ENCODE measurements at places on chromosomes 7 and 10.
A peak's percentile ranks its signal among the peaks of the same experiment; 100 is the strongest.

GRCh38 chr7:75850235-75850634 is 28.6 kb upstream of the RHBDD2 start:
- no peak for DNase-seq

GRCh38 chr10:109835257-109835656 is 88.1 kb downstream of the XPNPEP1 start:
- DNase-seq, result no peak

DNA sequence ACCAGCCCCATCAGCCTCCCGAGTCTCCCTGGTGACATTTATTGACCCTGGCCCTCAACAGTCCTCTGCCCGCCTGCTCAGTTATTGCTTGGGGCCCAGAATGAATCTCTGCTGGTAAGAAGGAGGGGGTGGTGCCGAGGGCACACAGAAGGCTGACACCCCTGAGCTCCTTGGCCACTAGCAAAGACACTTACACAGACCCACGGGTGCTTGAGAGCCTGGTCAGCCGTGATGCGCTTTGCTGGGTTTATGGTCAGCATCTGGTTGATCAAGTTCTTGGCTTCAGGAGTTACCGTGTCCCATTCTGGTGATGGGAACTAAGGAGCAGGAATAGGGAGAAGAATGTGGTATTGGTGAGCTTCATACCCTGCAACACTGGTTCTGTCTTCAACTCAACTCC is 27.3 kb downstream of the CAMK2G start:
- no peak for DNase-seq

DNA sequence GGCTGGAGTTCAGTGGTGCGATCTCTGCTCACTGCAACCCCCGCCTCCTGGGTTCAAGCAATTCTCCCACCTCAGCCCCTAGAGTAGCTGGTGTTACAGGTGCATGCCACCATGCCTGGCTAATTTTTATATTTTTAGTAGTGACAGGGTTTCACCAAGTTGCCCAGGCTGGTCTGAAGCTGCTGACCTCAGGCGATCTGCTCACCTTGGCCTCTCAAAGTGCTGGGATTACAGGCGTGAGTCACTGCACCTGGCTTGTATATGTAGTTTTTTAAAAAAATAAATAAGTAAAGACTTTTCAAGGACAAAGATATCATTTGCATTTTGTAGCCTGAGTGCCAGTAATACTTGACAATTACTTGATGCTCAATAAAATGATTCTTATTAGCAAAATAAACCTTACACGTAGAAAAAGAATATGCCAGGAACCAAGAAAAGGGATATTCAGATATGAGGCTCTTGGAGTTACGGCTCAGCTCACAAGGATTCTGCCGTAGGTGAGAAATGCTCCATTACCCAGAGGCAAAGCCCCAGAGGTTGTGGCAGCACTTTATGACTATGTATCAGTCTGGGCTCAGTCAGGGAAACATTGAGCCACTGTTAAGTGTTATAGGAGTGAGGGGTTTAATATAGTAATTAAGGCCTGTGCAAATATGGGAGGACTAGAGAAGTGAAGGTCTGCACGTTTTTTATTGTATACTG is 98.5 kb downstream of the TPST1 start:
- DNase-seq, result no peak

GRCh38 chr7:110442381-110442837 is 648.5 kb upstream of the LRRN3 start:
- no peak for DNase-seq

DNA sequence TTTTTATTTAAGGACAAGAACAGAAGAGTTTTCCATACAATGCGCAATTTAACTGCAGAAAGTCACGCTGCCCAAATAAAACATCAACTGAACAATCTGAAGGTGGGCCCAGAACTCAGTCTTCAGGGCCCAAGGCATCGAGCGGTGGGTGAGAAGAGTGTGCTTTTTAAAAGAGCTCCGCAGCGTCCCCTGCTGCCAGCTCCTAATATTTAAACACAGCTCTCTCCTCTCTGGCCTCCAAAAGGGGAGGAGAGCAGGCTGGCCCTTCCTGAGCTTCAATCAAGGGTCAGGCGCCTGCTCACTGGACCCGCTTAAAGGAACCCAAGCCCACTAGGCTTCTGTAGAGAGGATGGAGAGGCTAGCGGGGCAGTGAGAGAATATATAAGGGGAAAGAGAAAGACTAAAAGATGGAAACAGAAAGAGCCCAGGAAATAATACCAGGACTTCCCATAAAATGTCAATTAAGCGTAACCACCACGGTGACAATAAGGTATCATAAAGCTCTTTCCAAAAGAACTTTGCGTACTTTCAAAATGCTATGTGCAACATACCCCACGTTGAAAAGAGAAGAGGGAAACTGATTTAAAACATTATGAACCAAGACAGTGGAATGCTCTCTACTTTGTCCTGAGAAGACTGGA is 2.8 kb downstream of the FAM53B start:
- peak; percentile 49 for DNase-seq

- DNase-seq, result no peak
Measured at GRCh38 chr10:38038107-38038931, 27.8 kb downstream of the ZNF33A start.

- DNase-seq, result no peak
Measured at GRCh38 chr7:4058158-4058557, 623.9 kb upstream of the FOXK1 start.

- DNase-seq, result no peak
Measured at GRCh38 chr10:32971536-32972091, 13.6 kb upstream of the ITGB1 start.

DNA sequence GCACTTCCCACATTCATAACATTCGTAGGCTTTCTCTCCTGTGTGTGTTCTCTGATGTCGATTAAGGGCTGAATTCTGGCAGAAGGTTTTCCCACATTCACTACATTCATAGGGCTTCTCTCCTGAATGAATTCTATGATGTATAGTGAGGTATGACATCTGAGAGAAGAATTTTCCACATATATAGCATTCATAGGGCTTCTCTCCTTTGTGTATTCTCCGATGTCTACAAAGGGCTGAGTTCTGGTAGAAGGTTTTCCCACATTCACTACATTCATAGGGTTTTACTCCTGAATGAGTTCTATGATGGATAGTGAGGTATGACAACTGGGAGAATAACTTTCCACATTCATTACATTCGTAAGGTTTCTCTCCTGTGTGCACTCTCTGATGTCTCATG is 15.6 kb downstream of the ZNF12 start:
- DNase-seq, result no peak

- DNase-seq, result no peak
Measured at GRCh38 chr7:112157072-112157471, 49.1 kb downstream of the DOCK4 start.

GRCh38 chr7:1085910-1086421 is 1.9 kb upstream of the GPER1 start:
- DNase-seq, result no peak

GRCh38 chr7:104124469-104124868 is 83.3 kb downstream of the ORC5 start:
- no peak for DNase-seq

- DNase-seq, result no peak
Measured at GRCh38 chr10:45095286-45095685, 94.6 kb downstream of the ZNF22 start.

GRCh38 chr10:105063796-105064195 is 422.7 kb downstream of the SORCS3 start:
- DNase-seq, result no peak

DNA sequence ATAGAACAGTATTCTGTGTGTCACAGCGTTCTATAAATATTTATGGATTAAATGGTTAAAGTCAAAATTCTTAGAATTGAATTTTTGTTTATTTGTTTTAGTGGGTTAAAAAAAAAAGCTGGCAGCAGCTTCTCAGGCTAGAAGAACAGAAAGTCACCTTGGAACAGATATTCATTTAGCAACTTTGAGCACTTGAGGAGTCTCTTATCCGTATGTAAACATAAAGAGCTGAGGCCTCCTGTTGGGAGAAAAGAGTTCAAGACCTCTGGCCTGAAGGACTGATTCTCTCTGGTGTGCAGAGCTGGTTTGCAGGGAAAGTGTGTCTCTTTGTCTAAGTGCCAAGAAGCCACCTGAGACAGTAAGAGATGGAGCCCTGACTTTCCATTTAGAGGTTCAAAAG is 109.9 kb downstream of the HERPUD2 start:
- no peak for DNase-seq

GRCh38 chr10:119859420-119860258 is 13.0 kb downstream of the MCMBP start:
- DNase-seq, result no peak

GRCh38 chr10:113680190-113681111 is 739 bp downstream of the CASP7 start:
- DNase-seq, result no peak

DNA sequence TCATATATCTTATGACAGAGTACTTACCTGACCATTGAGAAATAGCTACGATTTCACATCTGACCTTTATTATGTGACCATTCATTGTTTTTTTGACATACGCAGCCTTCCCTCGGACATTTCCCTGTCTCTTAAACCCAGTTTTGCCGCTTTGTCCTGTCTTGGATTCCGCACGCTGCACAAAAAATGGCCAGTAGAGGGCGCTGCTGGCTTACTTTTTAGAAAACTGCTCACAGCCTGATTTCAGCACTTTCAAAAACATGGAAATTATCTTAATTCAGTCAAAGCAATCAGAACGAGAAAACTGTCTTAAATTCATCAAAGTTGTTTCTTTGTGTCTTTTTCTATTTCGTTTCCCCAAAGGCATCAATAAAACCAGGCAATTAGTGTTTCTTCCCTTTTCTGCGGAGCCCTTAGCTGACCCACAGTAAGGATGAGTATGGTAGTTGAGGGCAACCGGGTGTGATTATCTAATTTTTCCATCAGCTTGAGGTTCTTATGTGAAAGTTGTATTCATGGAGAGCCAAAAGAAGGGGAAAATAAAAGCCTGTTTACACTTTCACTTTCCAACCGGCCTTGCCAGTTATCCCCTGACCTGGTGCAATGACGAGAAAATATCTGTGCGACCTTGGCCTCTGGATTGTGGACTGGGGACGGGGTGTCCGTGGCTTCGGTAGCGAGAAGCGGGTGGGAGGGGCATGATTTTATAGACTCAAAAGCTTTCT is 144.4 kb downstream of the DYNC1I1 start:
- DNase-seq, result peak; percentile 27

DNA sequence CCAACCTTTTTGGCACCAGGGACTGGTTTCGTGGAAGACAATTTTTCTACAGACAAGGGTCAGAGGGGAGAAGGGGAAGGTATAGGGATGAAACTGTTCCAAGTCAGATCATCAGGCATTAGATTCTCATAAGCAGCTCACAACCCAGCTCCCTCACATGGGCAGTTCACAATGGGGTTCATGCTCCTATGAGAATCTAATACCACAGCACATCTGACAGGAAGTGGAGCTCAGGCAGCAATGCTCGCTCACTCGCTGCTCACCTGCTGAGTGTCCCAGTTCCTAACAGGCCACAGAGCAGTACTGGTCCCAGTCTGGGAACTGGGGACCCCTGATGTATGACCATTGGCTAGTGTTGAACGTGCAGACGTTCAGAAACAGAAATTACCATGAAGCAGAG is 63.7 kb downstream of the ATE1 start:
- no peak for DNase-seq

- no peak for DNase-seq
Measured at GRCh38 chr7:26153241-26153822, 1.3 kb downstream of the NFE2L3 start.

DNA sequence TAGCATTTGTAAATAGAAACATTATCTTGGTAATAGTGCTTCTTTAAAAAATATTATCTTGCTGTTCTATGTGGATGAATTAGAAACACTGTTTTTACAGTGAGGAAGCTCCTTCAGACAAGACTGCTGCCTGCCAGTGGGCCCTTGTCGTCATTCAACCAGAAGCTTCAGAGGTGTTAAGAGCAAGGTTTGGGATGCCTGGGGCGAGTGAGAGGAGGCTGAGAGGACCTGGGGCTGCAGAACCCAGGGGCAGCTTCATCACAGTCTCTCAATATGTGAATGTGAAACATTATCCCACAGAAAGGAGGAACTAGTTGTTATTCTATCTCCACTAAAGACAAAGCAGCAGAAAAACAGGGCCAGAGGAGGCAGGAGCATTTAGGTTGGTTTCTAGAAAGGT is 8.1 kb downstream of the PLPP4 start:
- DNase-seq, result no peak

DNA sequence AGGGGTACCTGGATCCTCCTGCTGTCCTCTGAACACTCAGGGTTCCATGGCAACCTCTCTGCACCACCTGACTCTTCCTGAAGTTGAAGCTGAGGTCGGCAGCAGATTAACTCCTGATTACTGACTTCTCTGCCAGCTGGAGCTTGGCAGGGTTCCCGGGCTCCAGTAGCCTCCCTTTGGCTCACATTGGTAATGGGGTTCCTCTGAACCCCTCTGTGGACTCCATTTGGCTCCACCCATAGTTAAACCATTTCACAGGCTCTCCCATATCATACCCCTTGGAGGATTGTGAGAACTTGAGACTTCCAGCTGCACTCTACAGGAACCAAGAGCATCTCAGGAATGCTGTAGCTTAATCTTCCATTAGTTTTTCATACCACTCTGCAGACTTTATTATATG is 292.5 kb downstream of the HDAC9 start:
- no peak for DNase-seq

DNA sequence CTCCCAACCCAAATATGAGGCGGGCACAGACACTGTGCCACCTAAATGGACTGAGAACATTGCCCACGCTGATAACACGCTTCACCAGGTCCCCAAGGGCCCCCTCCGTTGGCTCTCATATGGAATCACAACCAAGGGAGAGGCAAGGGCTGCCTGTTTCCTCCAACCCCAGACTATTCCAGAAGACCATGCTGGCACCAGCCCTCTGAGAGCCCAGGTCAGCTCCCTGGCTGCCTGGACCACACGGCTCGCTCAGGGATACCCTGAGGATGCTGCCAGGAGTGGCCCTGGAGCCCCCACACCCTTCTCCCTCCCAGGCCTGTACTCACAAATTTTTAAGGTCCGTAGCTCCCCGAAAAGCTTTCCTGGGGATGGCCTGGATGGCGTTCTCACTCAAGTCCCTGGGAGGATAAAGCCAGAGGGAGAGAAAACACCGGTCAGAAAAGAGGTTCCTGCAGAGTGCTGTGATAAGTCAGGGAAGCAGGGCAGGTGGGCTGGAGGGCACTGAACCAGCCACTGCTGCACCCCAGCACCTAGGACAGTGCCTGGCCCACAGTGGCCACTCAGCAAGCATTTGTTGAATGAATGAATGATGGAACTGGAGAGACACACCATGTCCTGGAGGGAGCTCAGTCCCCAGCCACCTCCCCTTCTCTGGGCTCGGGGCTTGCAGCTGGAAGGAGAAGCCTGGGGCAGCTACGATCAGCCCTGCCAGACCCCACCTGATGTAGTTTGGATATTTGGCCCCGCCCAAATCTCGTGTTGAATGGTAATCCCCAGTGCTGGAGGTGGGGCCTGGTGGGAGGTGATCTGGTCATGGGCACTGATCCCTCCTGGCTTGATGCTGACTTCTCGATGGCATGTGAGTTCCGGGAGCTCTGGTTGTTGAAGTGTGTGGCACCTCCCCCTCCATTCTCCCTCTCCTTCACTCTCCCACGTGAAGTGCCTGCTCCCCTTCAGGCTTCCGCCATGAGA is 119.8 kb downstream of the SLIT1 start:
- DNase-seq, result no peak

- DNase-seq, result no peak
Measured at GRCh38 chr10:132468651-132469050, 68.9 kb upstream of the INPP5A start.

GRCh38 chr7:95469848-95470247 is 15.9 kb upstream of the ASB4 start:
- DNase-seq, result no peak

GRCh38 chr7:18756378-18757050 is 261.0 kb downstream of the HDAC9 start:
- no peak for DNase-seq
